CD8-positive, alpha-beta T cell (primary cell): ENCODE measurements at places on chromosomes 6 and 20.
A peak's percentile ranks its signal among the peaks of the same experiment; 100 is the strongest.

DNA sequence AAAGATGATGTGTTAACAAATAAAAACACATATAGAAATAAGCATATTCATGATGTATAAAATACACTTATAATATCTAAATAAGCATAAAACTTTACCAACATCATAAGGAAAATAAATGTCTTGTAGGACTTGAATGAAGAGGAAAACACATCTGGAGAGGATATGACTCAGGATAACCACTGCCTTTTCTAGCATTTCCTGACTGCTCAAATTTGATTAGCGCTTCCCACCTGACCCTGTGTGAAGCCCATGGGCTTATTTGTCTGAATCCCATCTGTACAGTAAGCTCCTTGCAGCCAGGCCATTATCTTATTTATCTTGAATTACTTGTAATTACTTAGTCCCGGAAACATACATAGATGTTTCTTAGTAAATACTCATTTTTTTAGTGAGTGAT, 608.6 kb downstream of the COL12A1 start:
- no peak for DNase-seq

- no peak for DNase-seq
These were observed 1.9 kb upstream of the BLOC1S5 start for GRCh38 chr6:8066108-8066507.

DNA sequence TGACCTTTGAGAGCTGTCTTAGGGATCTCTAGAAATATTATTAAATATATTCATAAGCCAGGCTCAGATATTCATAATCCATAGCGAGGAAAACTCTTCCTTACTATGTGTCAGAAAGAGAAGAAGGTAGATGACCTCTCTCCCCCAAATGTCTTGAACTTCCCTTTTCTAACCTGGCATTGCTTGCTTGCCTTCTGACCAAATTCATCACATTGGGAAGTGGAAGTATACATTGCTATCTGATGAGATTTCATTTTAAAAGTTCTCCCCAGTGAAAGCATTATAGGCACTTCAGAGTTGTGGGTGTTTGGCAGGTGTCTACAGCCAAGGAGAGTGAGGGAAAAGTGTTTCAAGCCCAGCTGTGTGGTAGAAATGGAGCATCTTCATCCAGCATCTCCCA, 197.3 kb downstream of the ZFAND3 start:
- no peak for DNase-seq

DNA sequence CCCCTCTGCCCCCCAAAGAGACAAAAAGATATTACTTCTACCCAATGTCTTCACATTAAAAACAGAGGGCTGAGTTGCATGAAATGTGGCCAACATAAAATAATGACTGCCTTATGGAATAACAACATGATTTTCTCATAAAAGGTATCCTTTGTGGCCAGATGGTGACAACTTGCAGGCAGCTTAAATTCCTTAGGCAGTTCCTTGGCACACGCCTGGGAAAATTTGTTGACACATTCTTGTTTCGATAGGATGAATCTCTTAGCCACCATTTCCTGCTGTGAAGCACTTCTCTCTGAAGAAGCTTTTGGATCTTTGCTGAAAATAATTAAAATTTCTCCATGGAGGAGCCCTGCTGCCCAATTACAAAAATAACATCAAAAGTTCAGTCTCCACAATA, 109.0 kb upstream of the COL21A1 start:
- no peak for DNase-seq

- no peak for DNase-seq
These were observed 13.6 kb downstream of the GLP1R start for GRCh38 chr6:39062014-39062740.

GRCh38 chr6:6131492-6132109, 124.9 kb upstream of the NRN1 start:
- DNase-seq, result no peak

GRCh38 chr6:163655217-163656121, 241.0 kb downstream of the QKI start:
- DNase-seq, result no peak

GRCh38 chr6:100101644-100102043, 107.6 kb upstream of the MCHR2 start:
- DNase-seq, result no peak

GRCh38 chr20:25017257-25017803, 24.8 kb upstream of the APMAP start:
- no peak for DNase-seq

- DNase-seq, result no peak
These were observed 53.0 kb upstream of the AIG1 start for GRCh38 chr6:143007646-143008045.

GRCh38 chr6:139231206-139231605, 60.6 kb downstream of the TXLNB start:
- DNase-seq, result no peak

DNA sequence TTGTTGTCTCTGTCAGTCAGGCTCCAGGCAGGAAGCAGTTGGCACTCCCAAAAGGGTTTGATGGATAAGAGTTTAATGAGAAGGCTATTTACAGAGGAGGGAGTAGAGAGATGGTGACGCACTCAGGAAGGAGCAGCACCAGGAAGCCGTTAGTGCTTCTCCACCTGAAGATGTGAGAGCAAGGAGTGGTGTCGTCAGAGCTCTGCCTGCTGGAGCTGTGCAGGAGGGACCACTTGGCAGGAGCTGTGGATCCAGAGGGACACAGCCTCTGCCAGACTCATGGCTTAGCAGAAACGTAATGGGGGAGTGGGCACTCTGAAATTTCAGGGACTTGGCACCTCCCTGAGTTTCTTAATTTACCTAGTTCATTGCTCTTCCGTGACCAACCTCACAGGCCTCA, 16.8 kb downstream of the DAAM2 start:
- no peak for DNase-seq

- DNase-seq, result no peak
These were observed 4.1 kb downstream of the TCF21 start for GRCh38 chr6:133892813-133893691.

DNA sequence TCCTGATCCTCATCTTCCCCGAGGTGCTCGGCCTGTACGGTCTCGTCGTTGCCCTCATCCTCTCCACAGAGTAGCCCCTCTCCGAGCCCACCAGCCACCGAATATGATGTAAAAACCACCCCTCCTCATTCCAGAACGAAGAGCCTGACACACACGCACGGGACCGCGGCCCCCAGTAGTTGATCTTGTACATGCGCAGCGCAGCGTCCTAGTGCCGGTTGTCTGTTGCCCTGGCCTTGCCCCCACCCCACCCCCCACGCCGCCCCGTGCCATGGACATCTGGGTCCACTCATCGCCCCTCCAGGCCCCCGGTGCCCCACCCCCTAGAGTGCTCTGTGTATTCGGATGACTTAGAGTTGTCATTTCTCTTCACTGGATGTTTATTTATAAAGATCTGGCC, 5.2 kb upstream of the PRPH2 start:
- DNase-seq, result no peak

DNA sequence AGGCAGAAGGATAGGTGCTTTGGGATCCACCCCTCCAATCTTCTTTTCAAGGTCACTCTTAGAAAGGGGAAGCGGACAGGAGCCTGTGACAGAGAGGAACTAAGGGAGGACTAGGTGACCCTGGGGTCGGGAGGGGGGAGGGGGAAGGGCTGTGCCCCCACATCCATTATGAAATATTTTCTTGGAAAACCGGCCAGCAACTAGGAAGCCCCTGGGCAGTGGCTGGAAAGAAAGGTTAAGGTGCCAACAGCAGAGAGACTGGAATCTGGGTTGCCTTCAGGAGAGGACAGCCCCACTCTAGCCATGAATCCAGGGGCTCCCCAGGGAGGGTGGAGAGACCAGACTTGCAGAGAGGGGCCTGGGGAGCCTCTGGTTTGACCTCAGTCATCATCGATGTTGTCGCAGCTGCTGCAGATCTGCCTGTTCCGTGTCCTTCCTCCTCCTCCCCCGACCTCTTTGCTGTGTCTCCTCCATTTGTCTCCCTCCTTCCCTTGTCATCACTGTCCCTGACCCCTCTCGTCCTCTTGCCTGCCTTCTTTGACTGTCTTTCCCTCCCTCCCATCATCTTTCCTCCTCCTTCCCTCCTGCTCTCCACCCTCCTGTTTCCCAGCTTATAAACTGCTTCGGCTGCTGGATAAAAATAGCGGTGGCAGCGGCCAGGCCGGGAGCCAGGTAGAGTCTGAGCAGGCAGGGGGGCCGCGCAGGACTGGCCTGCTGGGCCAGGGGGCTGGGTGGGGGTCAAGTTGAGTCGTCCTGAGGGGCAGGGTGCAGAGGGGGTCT, 3.2 kb downstream of the SLC29A1 start:
- DNase-seq, result no peak

DNA sequence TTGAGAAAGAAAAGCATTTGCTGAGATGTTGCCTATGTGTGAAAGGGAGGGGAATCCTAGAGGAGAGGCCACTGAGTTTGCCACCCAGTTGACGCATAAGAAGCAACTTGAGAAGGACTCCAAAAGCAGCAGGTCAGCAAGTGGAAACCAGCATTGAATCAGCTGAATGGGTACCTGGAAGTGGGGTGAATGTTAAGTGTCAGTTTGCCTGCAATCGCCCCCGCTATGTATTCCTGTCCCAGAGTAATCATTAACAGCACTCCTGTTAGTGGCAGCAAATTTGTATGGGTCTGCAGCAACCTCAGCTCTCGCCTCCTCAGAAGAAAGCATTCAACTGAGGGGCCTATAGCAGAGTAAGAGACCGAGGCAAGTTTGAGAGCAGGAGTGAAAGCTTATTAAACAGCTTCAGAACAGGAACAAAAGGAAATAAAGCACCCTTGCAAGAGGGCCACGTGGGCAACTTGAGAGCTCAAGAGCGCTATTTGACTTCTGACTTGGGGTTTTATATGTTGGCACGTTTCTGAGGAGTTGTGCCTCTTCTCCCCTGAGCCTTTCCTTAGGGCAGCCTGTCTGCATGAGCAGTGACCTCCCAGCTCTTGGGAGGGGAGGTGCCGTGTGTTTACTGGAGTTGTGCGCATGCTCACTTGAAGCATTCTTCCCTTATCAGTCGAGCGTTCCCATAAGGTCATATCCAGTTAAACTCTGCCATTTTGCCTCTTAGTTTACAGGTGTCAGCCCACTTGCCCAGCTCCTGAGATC, 122.6 kb upstream of the PHACTR1 start:
- no peak for DNase-seq

GRCh38 chr6:113854531-113855499, 2.3 kb upstream of the MARCKS start:
- DNase-seq, result peak; percentile 32

GRCh38 chr20:9919271-9920014, 80.6 kb upstream of the PAK5 start:
- no peak for DNase-seq

DNA sequence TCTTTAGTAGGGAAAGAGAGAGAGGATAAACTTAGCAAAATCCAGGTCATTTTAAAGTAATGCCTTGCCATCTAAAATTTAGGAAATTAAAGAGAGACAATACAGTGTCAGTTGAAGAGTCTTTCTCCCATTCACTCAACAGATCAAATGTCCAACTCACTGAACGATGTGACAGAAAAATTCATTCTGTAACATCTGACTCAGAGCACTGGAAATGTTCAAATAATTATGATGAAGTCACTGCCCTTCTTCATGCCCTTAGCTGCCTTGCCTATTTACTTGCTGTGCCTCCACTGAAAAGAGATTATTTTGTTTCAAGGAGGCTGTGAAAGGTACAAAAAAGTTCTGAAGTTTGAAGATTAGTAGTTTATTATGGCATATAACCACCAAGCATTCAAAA, 434.8 kb downstream of the ADGRB3 start:
- no peak for DNase-seq

DNA sequence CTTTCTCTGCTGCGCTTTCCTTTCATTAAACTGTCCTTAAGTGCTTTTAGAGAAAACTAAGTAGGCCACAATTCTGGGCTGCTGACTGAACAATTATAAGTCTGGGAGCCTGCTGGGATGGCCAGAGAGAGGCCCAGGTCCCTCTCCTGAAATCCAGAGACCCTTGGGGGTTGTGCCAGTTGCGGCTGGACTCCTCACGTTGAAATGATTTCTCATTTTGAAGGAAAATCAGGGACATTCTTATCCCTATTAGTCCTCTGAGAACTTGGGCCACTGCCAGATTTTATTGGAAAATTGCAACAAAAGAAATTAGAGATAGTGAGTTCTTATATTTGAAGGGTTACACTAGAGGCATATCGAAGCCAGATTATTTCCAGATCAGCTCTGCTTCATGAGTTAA, 145.1 kb downstream of the CLIC5 start:
- DNase-seq, result no peak

DNA sequence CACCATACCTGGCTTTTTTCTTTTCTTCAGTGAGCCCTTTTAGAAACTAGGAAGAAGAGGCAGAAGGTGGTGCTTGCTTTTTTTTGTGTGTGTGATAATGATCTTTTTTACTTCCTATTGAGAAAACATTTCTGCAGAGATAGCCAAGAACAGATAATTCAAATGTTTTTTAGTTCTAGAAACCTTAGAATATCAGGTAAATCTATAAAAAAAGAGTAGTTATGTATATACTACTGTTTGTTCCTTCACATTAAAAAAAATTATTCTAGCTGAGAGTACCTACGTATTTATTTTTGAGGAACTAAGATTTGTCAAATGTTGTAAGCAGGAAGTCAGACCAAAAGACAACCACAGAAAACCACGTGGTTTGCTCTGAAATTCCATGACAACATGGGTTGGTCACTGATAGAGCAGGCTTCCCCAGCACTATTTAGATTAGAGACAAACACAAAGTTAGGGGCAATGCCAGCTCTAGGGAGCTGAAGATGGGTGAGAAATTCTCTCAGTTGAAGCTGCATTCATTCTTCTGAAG, 12.8 kb downstream of the STK4 start:
- peak; percentile 61 for DNase-seq

- no peak for DNase-seq
These were observed 100.7 kb downstream of the SGK1 start for GRCh38 chr6:134217105-134217797.

- no peak for DNase-seq
These were observed 43.3 kb downstream of the SPATA2 start for GRCh38 chr20:49872056-49872455.

DNA sequence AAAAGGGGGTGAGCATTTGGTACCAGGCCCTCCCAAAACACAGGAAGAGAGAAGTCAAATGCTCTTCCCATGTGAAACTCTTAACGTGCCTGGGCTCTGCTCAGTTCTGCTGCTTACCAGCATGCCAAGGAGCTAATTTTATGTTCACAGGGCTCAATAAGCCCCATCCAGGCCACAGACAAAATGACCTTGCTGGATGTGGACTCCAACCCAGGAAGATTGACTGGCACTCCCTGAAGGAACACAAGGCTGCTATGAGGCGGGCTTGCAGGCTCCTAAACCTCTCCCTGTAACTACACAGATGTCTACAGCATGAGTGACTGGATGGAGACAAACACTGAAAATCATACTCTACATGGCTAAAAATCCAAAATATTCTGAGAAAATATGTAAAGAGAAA, 50.6 kb downstream of the CHD6 start:
- DNase-seq, result no peak

- DNase-seq, result no peak
These were observed 78.1 kb upstream of the EZR start for GRCh38 chr6:158897236-158897635.
